ENCODE measurements at places on chromosomes 2 and 18. TPM values are rescaled to one million over a fixed set of nuclear protein-coding genes. Genes with fewer than 3 reads are reported as not detected.

GRCh38 chr2:112163541-112163981, 25.4 kb downstream of the FBLN7 start:
- no peak for DNase-seq

- no peak for DNase-seq
Measured at GRCh38 chr2:136361521-136361920, 243.6 kb upstream of the CXCR4 start.

DNA sequence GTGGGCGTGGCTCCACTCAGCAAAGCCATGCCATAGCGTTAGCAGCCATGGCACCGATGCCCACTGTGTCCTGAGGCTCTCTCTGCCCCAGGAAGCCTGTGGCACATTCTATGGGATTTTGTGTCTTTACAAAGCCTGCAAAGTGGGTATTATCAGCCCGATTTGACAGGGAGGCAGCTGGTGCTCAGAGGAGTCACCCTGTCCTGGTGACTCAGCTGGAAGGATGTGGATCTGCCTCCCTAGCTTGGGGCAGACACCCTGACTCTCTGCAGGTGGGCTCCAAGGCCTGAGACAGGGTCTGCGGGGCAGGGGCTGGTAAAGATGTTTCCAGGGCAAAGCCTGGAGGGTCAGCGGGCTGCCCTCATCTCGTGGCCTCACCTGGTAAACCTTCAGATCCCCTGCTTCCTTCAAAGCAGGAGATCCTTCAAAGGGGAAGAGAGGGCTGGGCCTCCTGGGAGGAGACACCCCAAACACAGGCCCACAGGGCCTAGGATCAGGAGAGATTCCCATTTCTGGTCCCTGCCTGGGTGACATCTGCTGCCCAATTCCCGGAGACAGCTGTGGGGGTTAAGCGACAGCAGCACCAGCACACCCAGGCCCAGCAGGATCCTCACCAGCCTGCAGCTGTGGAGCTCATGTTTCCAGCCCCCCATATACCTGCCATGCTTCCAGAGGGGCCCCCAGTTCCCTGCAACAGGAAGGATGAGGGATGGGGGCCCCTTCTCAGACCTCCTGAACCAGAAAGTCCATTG, 3.0 kb upstream of the ASB1 start:
- no peak for DNase-seq

CAVIN2 gene
- total RNA-seq = 1.9 TPM

NCK2 gene
- total RNA-seq = 14.7 TPM

DNA sequence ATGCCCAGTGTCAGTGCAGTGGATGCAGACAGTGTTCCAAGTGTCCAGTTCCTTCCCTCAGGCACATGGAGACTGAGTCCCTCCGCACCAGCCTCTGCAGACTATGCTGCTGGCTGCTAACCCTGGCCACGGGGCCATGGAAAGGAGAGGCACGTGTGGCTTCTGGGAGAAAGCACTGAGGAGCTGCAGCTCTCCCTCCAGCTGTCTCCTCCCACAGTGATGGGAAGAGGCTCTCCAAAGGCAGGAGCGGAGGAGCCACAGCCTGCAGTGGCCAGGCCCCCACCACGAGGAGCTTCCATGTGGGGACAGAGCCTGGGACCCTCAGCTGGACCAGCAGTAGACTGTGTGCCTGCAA, 141.1 kb downstream of the NDUFA10 start:
- DNase-seq = no peak

- DNase-seq = peak; percentile 15
Measured at GRCh38 chr2:11446733-11447248, 19.2 kb downstream of the E2F6 start.

PSMA8 gene
- not detected for total RNA-seq

ADCYAP1 gene
- 0.47 TPM for total RNA-seq

DNA sequence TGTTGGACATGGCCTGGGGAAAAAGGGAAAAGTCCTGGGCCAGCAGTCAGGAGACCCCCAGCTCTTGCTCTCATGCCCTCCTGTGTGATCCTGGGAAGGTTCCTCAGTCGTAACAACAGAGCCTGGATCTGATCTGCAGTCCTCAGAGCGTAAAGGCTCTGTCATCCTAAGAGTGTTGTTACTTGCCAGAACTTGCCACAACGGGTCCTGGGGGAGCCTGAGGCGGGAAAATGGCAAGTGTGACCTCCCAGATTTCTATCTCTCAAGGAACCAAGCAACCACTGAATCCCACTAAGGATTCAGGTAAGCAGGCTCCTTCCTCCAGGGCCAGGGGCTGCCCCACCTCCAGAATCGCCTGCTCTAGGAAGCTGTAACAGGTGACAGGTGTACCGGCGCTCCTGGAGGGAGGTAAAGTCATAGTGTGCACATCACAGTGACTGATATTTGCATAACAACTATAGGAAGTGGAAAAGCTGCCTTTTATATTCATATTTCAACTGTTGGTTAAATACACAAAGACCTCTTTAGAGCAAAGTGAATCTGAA, 18.4 kb downstream of the HS1BP3 start:
- no peak for DNase-seq

Measured in H4 (cell line).